ENCODE measurements at places on chromosomes 2 and 18. TPM values are rescaled to one million over a fixed set of nuclear protein-coding genes. Genes with fewer than 3 reads are reported as not detected.

GRCh38 chr2:102975996-102976975 lies 214.5 kb downstream of the TMEM182 start:
- H3K27me3 ChIP-seq: peaks cover 7% of the 10 kb centered on the region
- no peak overlapping the region for H3K27ac ChIP-seq
- no peak for DNase-seq
- no peaks in the 10 kb centered on the region for H3K36me3 ChIP-seq

The STEAP3 gene
- total RNA-seq: 19.9 TPM

DNA sequence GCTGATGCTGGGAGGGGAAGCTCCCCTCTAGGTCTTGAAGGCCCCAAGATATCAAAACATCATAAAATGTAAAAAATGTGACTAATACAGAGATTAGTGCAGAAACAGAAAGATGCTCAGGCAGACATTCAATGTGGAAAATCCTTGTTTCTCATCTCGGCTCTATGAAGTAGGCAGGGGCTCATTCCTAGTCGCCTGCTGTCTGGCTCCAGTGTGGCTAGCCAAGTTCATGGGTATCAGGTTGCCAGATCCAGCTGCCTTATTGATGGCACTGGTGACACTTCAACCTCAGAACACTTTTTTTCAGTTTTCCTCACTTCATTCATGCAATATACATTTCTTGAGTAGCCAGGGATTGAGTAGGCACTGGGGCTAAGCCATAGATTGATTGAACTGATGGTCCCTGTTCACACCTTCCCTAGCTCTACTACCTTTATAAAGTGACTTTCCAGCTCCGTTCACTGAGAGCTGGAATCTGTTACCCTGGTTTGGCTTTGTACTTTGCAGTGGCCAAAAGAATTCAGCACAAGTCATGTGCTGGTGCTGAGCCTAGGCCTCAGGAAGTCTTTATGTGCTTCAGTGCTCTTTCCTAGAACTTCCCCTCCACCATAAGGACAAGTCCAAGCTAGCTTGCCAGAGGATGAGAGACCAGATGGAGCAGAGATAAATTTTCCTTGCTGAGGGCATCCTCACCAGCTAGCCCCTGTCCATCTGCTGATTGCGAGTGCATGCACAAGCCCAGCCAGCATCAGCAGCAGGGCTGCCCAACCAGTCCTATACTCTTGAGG lies 373.6 kb upstream of the ST6GAL2 start:
- no peak overlapping the region for H3K4me3 ChIP-seq
- H3K36me3 ChIP-seq: no peaks in the 10 kb centered on the region
- no peaks in the 10 kb centered on the region for H3K27me3 ChIP-seq
- no peaks in the 10 kb centered on the region for H3K4me1 ChIP-seq

DNA sequence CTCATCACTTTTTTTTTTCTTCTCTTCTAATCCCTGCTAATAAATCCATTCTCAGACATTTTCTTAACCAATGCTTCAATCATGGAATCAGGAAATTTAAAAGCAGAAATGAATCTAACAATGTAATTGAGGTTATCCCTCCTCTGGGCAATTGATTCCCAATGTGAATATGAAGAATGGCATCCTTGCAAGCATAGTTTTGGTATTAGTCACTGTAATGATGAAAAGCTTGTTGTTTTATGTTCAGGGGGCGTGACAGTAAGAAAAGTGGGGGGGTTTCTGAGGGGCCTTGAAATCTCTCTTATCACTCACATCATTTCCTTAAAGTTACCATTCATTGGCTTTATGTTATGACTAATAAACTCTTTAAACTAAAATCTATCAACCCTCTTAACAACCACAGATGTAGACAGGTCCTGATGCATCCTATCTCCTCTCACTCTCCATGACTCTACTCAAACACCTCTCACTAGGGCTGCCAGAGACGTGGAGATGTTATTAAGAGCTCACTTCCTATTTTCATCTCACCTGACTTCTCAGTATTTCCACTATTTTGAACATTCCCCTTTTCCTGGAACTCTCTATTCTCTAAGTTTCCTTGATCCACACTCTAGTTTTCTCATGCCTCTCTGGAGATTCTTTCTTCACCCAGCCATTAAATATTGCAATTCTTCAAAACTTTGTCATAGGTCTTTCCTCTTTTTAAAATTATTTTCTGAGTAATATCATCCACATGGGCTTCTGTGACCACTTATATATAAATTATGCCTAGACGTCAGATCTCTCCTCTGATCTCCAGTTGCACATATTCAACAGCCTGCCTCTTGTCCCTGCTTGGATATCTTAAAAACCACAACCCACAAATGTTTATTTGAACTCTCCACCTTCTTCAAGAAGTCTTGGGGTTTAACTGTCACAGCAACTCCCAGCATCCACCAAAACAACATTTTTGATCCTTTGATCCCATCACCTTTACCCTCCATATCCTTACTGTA lies 332.9 kb downstream of the CDH2 start:
- no peaks in the 10 kb centered on the region for H3K36me3 ChIP-seq
- no peak for DNase-seq
- no peaks in the 10 kb centered on the region for H3K4me1 ChIP-seq
- no peak overlapping the region for H3K4me3 ChIP-seq
- no peaks in the 10 kb centered on the region for H3K27me3 ChIP-seq
- no peak overlapping the region for H3K27ac ChIP-seq

- no peaks in the 10 kb centered on the region for H3K4me1 ChIP-seq
- H3K27me3 ChIP-seq: peaks cover 3% of the 10 kb centered on the region
- no peak overlapping the region for H3K27ac ChIP-seq
- H3K4me3 ChIP-seq: no peak overlapping the region
These were observed 101.1 kb upstream of the ODC1 start for GRCh38 chr2:10549195-10549594.

DNA sequence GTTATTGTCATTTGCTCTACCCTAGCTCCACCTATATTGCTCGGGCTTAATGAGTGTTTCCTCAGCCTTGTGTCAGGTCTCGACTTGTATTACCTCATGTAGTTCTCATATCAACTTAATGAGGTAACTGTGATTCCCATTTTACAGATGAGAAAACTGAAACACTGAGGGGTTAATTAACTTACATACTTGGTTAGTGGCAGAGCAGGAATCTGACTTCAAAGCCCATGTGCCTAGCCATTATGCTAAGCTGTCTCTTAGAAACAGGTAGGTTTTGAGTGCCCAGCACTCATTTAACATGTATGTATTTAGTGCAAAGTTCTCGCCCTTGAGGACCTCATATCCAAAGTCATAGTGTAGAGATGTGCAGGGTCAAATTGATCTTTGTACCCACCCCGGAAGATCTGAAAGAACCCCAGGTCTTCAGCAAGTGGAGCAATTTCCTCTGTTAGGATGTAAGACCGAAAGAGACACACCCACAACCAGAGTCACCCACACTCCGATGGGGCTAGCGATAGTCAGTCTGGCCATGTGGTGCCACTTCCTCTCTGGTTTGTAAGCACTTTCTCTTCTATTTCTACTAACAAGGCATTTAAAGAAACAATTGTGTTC lies 121.0 kb upstream of the SLC39A10 start:
- H3K27ac ChIP-seq: no peak overlapping the region
- DNase-seq: no peak
- peaks cover 17% of the 10 kb centered on the region for H3K4me1 ChIP-seq
- no peak overlapping the region for H3K4me3 ChIP-seq
- no peaks in the 10 kb centered on the region for H3K36me3 ChIP-seq
- no peaks in the 10 kb centered on the region for H3K27me3 ChIP-seq

The PLCD4 gene
- 0.55 TPM for total RNA-seq

- H3K4me3 ChIP-seq: no peak overlapping the region
- no peaks in the 10 kb centered on the region for H3K36me3 ChIP-seq
- no peak for DNase-seq
- no peak overlapping the region for H3K27ac ChIP-seq
- H3K4me1 ChIP-seq: no peaks in the 10 kb centered on the region
- H3K27me3 ChIP-seq: no peaks in the 10 kb centered on the region
These were observed 26.3 kb upstream of the YWHAQ start for GRCh38 chr2:9657083-9657482.

GRCh38 chr18:13618760-13619438 lies 107.5 kb downstream of the FAM210A start:
- H3K27ac ChIP-seq: no peak overlapping the region
- DNase-seq: no peak
- H3K27me3 ChIP-seq: no peaks in the 10 kb centered on the region
- H3K4me1 ChIP-seq: peaks cover 13% of the 10 kb centered on the region
- H3K4me3 ChIP-seq: no peak overlapping the region
- H3K36me3 ChIP-seq: peaks cover 15% of the 10 kb centered on the region

The ASXL3 gene
- 0.11 TPM for total RNA-seq

DNA sequence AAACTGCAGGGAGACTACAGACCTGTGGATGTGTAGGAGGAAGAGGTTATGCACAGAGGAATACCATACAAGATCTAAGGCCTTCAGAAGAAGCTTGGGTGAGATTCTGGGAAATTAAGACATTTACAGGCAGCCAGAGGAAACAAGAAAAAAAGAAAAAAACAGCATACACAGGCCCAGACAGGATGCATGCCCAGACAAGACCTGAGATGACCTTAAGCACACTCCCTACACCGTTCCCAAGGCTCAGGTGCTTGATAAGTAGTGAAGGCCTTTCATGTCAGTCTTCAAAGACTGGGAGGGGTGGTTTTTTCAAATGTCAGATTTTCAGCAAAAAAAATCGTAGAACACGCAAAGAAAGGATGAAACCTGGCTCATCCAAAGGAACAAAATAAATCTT lies 83.0 kb downstream of the CCDC138 start:
- no peaks in the 10 kb centered on the region for H3K27me3 ChIP-seq
- peaks cover 5% of the 10 kb centered on the region for H3K36me3 ChIP-seq
- H3K27ac ChIP-seq: no peak overlapping the region
- no peaks in the 10 kb centered on the region for H3K4me1 ChIP-seq

The RGPD3 gene
- 1.1 TPM for total RNA-seq

DNA sequence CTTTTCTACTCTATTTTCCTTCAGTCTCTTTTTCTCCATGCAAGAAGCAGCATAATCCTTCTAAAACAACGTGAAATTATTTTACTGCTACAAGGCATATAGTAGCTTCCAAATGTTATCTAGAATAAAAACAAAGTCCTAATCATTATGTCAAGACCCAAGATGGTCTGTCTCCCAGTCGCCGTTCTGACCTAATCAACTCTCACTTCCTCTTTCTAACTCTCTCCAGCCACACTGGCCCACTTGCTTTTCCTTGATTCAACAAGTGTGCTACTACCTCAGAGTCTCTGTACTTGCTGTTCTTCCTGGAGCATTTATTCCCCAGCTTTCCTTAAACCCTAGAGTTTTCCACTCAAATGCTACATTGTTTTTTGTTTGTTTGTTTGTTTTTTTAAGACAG lies 1491.2 kb downstream of the LRP1B start:
- H3K4me3 ChIP-seq: no peak overlapping the region
- H3K27me3 ChIP-seq: no peaks in the 10 kb centered on the region
- H3K27ac ChIP-seq: no peak overlapping the region
- H3K4me1 ChIP-seq: no peaks in the 10 kb centered on the region
- H3K36me3 ChIP-seq: no peaks in the 10 kb centered on the region
- no peak for DNase-seq

- H3K27me3 ChIP-seq: no peaks in the 10 kb centered on the region
- H3K4me1 ChIP-seq: peaks cover 29% of the 10 kb centered on the region
These were observed 77.6 kb downstream of the EPC2 start for GRCh38 chr2:148721991-148722777.

- no peaks in the 10 kb centered on the region for H3K36me3 ChIP-seq
- H3K27ac ChIP-seq: no peak overlapping the region
- no peaks in the 10 kb centered on the region for H3K27me3 ChIP-seq
These were observed 94.2 kb downstream of the POLR1A start for GRCh38 chr2:86011449-86011941.

- no peak overlapping the region for H3K4me3 ChIP-seq
- H3K27ac ChIP-seq: no peak overlapping the region
- no peaks in the 10 kb centered on the region for H3K27me3 ChIP-seq
- no peaks in the 10 kb centered on the region for H3K4me1 ChIP-seq
- no peak for DNase-seq
These were observed 36.4 kb upstream of the TBR1 start for GRCh38 chr2:161379740-161380139.

DNA sequence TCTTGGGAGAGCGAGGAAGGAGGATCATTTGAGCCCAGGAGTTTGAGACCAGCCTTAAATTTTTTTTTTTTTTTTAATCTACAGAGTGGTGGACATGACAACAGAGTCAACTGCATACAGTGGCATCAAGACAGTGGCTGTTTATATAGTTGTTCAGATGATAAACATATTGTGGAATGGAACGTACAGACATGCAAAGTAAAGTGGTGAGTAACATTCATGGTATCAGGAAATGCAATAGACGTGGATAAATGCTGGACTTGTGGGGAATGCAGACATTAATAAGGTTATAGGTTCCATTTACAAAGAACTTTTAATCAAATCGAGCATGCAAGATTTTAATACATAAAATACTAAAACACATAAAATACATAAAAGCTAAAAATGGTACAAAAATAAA lies 11.9 kb downstream of the WDR43 start:
- no peaks in the 10 kb centered on the region for H3K27me3 ChIP-seq
- H3K4me1 ChIP-seq: no peaks in the 10 kb centered on the region
- no peak for DNase-seq
- H3K36me3 ChIP-seq: peaks cover 43% of the 10 kb centered on the region
- no peak overlapping the region for H3K4me3 ChIP-seq

The AMER3 gene
- total RNA-seq: not detected

DNA sequence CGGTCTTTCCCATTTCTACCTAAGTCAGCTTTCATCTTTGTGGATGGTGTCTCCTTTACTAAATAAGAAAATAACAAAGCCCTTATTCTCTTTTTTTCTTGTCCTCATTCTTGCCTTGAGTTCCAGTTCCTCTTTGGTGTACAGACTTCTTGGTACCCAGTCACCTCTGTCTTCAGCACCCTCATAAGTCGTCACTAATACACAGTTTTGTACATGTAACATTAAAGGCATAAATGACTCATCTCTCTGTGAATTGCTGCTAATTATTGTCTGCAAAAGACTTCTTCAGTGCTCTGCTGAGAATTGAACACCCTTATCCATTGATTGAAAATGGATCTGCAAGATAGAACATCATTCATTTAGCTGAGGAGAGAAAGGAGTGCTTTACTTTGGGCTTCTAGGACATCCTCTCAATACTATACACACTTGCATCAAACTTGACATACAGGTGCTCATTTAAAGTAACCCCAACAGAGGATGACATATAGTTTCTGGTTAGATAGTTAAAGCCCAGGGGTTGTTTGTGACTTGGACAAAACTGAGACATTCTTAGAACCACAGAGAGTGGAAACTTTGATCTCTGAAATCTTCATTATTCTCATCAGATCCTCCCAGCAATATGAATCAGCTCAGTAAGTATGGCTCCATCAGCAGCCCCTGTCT lies 97.0 kb downstream of the XRCC5 start:
- H3K4me1 ChIP-seq: peaks cover 4% of the 10 kb centered on the region
- H3K4me3 ChIP-seq: no peak overlapping the region
- DNase-seq: no peak
- no peaks in the 10 kb centered on the region for H3K27me3 ChIP-seq
- no peak overlapping the region for H3K27ac ChIP-seq
- H3K36me3 ChIP-seq: peaks cover 65% of the 10 kb centered on the region

The NR4A2 gene
- total RNA-seq: 19.1 TPM

GRCh38 chr2:3282056-3282998 lies 95.3 kb downstream of the EIPR1 start:
- no peak for DNase-seq
- H3K4me3 ChIP-seq: no peak overlapping the region
- no peaks in the 10 kb centered on the region for H3K36me3 ChIP-seq
- H3K27me3 ChIP-seq: no peaks in the 10 kb centered on the region
- H3K4me1 ChIP-seq: peaks cover 11% of the 10 kb centered on the region
- H3K27ac ChIP-seq: no peak overlapping the region

The UPP2 gene
- not detected for total RNA-seq
